ENCODE measurements at places on chromosomes 3 and 15.

- DNase-seq = no peak
Measured at GRCh38 chr3:1808590-1808989, 290.1 kb upstream of the CNTN4 start.

DNA sequence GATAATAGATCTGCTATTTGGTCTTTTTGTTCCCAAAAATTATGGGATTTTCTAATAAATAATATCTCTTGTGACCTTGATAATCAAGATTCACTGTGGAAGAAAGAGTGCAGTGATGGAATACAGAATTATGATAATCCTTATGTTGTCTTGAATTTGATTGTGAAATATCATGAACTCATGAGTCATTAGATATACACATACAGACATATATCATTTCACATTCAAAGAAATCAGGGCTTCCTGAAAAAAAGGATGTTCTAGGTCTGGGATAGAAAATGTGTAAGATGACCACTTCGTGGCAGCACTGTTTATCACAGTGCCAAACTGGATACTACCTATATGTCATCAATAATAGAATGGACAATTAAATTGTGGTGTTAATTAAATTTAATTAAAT lies 97.7 kb downstream of the DPH6 start:
- peak; percentile 29 for DNase-seq

DNA sequence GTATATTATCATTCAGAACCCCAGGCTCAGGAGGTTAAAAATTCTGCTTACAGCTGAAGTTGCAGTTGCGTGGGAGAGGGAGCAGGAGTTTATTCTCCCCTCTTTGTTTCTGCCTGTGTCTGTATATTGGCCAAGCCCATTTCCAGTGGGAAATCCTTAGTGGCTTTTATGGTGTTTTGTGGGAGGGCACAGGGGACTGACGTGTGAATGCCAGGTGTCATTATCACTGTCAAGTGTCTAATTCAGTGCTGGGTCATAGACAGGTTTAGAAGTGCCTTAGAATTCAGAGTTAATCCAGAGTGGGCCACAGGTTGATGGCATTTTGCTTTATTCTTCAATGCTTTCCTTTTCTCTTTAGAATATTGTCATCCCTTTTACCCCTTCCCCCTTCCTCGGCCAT lies 33.4 kb downstream of the SLCO3A1 start:
- DNase-seq = no peak

DNA sequence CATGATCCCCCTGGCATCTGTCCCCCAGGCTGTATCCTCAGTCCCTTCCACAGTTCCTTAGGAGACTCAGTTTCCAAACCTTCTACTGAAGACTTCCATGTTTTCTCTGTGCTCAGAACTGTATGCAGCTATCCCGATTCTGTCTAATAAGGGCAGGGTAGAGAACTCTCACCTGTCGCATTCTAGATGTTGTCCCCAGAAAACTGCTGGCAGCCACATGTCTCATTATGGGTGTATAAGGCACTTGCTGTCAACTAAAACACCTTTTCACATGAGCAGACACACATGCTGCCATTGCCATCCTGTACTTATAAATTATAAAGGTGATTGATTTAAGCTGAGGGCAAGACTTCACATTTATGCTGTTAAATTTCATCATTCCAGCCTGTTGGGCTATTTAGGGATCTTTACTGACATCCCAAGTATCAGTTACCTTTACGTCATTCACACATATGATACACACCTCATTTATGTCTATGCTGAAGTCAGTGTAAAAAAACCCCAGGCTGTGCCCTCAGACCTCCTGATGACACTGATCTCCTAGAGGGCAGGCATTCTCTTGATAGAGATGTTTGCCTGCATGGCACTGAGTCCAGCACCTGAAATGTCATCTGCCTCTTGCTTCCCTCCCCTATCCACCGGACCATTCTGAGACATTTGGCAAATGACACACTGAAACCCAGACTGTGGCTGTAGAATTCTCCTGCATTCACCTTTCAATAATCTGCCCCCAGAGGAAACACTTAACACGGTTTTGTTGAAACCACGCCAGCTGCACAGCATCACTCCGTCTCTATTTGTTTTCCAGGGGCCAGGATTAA lies 35.8 kb downstream of the BTD start:
- DNase-seq = no peak

DNA sequence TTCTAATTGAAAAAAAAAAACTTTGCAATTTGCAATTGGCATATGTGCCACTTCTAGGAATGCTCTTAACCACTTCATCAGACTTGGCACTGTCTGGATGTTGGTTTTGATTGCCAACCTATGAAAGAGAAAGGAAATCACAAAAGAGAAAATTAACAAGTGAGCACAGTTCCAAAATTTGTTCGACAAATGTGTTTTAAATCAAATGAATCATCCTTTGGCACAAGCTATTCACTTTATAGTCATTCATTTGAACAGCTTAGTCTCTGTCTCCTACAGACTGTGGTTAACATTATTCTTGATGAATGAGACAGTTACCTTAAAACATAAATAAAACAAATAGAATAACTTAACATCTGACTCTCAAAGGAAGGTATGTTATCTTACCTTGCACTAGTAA lies 265.0 kb downstream of the EPHA3 start:
- no peak for DNase-seq

GRCh38 chr3:132987396-132987795 lies 50.8 kb upstream of the TMEM108 start:
- no peak for DNase-seq

DNA sequence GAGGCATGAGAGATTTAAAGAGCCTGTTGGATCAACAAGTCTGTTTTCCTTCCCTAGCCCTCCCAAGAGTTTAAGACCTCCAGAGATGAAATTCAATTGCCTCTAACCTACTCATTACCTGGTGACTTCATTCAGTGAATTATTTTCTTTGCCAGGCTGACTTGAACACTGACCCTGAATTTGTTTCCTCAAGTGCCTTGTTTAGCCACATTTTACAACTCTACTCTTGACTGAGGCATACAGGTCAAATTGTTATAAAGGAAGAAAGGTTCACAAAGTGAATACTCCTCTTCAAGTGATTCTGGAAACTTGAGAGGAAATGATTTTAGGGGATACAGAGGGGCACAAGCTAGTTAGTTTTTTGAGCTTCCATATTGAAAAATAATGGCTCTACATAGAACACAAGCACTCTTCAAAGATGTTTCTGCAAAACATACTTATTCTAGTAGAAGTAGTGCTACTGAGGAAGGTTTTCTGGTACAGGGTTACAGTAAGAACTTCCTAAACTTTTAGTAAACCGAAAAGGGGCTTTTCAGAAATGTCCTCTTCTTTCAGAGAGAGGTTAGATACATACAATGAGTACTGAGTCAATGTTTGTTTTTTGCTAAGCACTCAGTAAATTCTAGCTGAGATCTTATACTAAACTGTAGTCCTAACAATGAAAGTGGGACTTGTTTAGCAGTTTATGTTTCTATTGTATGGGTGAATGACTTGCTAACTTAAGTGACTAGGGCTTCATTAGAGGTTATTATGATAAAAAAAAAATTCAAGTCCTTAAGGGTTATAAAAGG lies 137.4 kb upstream of the SATB1 start:
- no peak for DNase-seq

GRCh38 chr3:162165346-162165745 lies 668.7 kb downstream of the OTOL1 start:
- DNase-seq = peak; percentile 9

GRCh38 chr15:57091636-57092035 lies 173.2 kb downstream of the TCF12 start:
- no peak for DNase-seq

- no peak for DNase-seq
Measured at GRCh38 chr15:72070817-72071447, 47.0 kb downstream of the MYO9A start.

- no peak for DNase-seq
Measured at GRCh38 chr3:90043287-90043686, 935.9 kb downstream of the EPHA3 start.

GRCh38 chr15:69842851-69843250 lies 254.9 kb downstream of the TLE3 start:
- DNase-seq = no peak

DNA sequence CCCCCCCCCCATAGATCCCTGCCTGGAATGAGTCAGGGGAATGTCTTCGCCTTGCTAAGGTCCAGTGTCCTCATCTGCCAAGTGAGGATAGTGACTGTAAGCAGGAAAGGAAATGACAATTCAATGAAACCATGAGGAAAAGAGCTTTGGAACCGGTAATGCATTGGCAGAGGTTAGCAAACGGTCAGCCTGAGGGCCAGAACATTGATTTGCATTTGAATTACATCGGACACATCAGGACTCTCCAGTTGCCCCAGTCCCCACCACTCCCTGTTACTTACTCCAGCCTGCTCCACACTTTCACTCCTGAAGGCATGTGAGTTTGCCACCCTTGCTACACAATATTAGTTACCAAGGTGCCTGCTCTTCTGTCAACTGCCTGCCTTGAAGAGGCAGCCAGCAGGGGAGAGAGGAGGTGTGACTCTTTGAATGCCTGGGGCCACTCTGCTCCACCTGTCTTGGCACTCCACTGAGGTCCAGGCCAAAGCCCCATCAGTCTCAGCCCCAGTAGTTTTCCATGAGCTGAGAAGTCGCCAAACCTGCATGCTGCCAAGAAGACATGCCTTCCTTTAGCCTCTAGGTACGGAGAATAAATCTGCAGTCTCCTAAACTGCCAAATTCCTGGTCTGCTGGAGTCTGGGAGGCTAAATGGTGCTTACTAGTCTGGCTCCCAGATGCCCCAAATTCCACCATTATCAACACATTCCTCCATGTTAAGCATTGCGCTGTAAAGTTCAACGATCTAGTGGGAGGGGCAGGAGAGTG lies 191.7 kb upstream of the TLE3 start:
- DNase-seq = peak; percentile 40

DNA sequence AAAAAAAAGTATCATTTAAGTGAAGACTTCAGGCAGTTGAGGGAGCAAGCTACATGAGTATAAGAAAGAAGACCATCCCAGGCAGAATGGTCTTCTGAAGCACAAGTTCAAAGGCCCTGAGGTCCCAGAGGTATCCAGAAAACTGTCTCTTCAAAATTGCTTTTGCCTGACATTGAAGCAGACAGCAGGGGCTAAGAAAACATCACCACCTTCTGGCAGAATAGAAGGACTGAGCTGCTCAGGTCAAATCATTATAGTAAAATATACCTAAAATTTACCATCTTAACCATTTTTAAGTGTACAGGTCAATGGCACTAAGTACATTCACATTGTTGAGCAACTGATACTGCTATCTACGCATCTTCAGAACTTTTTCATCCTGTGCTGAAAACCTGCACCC lies 16.4 kb downstream of the GPR160 start:
- peak; percentile 45 for DNase-seq

DNA sequence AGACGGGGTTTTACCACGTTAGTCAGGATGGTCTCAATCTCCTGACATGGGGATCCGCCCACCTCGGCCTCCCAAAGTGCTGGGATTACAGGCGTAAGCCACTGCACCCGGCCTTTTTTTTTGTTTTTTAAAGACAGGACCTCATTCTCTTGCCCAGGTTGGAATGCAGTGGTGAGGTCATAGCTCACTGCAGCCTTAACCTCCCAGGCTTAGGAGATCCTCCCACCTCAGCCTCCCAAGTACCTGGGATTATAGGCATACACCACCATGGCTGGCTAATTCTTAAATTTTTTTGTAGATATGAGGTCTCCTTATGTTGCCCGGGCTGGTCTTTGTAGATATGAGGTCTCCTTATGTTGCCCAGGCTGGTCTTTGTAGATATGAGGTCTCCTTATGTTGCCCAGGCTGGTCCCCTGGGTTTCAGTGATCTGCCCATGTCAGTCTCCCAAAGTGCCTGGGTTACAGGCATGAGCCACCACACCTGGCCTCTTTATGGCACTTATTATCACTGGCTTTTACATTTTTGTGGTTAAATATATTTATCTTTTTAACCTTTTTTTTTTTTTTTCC lies 82.3 kb upstream of the RNU6-1 start:
- no peak for DNase-seq

DNA sequence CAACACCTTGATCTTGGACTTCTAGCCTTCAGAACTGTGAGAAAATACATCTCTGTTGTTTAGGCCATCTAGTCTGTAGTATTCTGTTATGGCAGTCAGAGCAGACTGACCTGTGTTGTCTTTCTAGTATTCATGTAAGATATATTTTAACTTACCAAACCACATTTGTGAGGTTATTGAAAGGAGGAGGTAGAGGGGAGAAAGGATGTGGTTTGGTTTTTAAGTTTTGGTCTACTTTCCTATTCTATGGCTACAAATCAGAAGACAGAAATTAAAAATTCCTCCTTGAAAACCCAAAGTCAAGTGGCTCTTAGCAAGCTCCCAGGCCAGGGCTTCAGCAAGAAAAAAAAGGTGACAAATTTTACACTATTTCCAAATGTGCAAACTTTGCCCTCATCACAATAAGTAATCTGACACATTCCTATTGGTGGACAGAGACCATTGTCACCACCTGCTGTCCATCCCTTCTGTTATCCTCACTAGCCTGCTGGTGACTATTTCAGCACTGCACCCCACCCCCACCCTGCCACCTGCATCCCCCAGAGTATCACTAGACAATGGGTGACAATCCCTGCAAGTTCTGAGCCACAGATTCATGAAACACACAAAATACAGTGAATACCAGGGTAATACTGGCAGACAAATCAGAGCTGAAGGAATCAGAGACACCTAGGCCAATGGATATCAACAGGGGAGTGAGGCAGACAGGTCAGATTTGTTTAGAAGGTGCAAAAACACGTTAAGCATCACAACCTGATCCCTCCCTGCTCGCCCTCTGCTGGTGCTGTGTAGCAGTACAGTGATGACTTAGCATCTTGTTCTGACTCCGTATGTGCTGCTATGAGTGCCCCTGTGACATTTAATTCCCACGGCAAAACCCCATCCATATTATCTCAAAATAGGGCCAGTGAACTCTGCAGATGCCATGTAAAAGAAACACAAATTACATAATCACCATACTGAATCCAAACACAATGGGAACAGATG lies 79.0 kb upstream of the DCLK3 start:
- peak; percentile 38 for DNase-seq

DNA sequence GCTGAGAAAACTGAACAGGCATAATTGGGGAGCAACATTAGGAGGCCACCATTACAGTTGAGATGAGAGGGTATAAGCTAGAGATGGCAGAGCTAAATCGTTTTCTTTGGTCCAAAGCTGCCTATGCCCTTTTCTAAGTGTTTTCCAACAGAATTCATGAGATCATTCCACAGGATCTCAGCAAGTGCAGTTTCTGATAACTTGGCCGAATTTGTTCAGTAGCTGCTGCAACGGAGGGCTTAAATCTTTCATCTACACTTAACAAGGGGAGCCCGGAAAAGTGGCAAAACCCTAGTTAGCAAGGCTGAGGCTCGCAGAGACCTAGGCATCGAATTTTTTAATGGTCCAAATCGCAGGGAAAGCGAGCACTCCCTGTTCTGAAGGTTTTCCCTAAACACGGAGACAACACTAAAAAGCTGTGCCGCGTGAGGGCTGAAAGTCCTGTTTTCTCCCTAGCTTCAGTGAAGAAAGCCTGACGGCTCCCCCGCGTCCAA lies 531 bp upstream of the BLOC1S6 start:
- no peak for DNase-seq

DNA sequence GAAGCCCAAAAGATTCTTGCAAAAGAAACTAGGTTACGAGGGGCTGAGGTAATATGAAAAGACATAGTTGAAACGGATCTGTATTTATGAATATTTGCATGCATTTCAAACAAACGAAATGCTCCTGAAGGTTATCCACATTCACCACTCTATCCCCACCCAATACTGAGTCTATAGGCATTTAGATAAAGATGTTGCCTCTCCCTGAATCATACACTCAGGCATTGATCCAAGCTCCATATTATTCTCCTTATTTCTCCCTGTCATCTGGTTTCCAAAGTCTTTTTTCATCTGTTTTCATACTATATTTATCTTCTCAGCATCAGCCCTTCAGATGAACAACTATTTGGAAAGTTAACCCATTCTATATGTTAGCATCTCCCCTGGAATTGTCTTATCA lies 492.5 kb upstream of the TGFBR2 start:
- DNase-seq = no peak

Measured in ELR (cell line).